Hematopoietic multipotent progenitor cell treated with erythropoietin and hydrocortisone succinate and interleukin-3 and kit ligand, for 15 days (in vitro differentiated cells): ENCODE measurements at places on chromosomes 11 and 22.

DNA sequence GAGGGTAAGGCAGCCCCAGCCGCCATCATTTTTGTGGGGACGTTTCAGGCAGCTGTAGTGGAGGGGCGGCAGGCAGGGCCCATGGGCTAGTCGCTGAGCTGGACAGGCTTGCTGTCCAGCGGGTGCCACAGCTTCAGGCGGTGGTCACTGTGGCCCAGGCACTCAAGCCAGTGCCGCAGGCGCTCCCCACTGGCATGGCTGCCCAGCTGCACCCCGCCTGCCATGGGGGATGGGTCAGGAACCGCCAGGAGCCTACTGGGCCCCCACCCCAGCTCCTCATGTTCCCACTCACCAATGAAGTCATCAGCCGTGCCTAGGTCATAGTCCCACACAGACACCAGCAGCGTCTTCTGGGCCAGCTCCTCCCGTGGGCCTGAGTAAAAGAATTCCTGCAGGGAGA is 6.0 kb downstream of the NDUFV1 start:
- DNase-seq, result no peak

DNA sequence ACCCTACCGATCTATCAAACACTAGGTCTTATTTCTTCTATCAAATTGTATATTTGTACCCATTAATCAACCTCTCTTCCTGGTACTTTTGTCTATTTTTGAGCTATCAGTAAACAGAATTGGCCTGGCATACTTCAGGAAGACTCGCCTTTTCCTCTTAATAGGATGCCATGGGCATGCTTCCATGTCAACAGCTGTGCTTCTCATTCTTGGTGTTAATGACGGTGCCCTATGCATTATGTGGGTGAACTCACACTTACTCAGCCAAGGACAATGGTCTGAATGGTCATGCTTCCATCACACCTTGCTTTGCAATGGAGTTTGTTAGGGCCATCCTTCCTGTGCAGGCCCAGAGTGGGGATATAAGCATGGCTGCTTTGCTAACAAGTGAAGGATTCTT is 521.8 kb downstream of the MIAT start:
- DNase-seq, result no peak

GRCh38 chr11:65129649-65130441 is 4.5 kb downstream of the SYVN1 start:
- DNase-seq, result no peak

DNA sequence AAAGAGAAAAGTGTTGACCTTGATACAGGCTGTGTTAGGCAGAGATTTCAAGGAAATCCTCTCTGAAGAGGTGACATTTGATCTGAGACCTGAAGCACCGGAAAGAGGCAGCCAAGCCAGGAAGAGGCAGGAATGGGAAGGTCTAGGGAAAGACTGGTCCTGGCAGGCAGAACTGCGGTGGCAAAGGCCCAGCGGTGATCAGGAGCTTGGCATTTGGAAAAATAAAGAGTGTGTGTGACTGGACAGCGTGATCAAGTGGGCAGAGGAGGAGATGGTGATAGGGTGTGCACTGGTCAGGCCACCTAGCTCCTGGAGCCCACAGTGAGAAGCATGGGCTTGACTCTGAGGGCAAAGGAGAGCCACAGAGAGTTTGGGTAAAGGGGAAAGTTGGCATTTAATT is 27.2 kb upstream of the GAB4 start:
- DNase-seq, result no peak

- DNase-seq, result no peak
Measured at GRCh38 chr22:43094551-43094950, 5.4 kb upstream of the TTLL1 start.

DNA sequence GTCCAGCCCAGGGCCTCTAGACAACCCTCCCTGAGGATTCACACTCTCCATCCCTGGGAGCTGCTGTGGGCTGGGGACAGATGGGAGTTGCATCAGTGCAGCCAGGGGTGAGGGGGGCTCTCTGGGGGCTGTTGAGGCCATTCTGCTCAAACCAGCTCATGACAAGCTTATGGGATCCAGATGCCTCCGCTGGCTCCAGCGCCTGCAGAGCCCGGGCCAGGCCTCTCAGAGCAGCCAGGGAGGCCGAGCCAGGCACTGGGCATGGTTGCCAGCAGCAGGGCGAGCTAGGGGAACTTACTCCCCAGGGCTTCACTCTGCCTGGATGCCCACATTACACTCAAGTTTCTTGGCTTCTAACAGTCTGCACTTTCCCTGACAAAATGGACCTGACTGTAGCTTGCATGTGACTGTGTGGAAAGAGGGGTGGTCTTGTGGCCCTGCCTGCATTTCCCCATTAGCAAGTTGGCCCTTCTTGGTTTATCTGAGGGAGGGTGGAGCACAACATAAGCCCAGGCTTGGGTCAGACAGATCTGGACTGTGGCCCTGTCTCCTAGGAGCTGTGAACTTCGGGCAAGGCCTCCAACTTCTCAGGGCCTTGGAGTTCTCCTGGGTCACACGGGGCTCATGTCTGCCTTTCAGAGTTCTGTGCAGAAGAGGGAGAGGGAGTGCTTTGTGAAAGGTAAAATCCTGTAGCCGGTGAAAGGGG is 34.5 kb upstream of the CYB5R3 start:
- no peak for DNase-seq

- no peak for DNase-seq
Measured at GRCh38 chr11:120746836-120747609, 235.5 kb downstream of the GRIK4 start.

GRCh38 chr11:19472679-19473078 is 231.9 kb upstream of the E2F8 start:
- no peak for DNase-seq

GRCh38 chr11:99593197-99593596 is 572.4 kb downstream of the CNTN5 start:
- no peak for DNase-seq

DNA sequence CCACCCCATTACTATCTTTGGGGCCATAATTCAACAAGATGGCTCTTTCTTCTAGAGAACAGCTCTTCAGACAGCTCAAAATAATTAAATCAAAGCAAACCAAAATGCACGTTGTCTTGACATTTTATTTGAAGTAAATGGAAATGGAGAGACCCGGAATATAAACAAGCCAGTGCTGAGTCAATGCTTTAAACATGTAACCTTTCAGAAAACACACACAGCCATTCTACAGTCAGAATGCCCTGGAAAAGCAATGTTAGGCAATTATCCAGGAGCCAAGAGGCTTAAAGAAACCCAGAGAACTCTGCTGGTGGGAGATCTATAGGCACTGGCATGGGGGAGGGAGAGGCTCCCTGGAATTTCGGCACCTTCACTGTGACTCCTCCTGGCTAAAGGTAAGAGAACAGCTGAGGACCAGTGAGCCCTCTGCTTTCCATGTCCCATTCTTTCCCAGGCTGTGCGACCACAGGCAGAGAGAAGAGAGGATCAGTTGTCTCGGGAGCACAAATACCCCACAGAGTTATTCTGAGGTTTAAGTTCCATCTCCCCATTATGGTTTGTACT is 254.0 kb upstream of the CCDC90B start:
- DNase-seq, result no peak

DNA sequence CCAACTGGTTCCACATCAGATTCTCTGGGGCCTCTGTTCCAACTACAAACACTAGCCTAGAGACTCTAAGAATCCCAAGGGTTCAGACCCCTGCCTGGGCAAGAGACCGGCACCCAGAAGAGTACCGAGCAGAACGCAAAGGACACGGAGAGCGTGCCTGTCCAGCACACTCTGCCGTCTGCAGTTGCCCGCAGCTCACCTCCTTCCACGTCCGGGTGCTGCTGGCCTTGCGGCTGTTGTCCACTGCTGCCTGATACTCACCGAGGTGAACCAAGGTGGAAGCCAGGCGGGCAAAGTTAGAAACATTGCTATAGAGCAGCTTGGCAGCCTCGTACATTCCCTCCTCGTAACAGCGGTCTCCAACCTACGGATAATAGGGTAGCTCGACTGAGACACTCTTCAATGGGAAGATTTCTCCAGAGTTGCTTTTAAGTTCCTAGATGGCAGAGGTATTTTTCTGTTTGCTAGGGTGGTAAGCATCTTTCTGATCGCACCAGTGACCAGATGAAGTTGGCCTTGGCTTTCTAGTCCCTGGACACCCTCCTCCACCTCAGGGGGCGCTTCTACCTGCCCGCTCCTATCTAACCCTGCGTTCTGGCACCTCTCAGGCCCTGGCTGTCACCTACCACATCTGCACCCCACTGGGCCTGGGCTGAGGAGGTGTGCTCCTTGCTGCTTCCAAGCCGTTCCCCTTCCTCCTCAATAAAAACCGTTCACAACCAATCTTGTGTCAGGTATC is 22.8 kb upstream of the SLC25A1 start:
- DNase-seq, result no peak

DNA sequence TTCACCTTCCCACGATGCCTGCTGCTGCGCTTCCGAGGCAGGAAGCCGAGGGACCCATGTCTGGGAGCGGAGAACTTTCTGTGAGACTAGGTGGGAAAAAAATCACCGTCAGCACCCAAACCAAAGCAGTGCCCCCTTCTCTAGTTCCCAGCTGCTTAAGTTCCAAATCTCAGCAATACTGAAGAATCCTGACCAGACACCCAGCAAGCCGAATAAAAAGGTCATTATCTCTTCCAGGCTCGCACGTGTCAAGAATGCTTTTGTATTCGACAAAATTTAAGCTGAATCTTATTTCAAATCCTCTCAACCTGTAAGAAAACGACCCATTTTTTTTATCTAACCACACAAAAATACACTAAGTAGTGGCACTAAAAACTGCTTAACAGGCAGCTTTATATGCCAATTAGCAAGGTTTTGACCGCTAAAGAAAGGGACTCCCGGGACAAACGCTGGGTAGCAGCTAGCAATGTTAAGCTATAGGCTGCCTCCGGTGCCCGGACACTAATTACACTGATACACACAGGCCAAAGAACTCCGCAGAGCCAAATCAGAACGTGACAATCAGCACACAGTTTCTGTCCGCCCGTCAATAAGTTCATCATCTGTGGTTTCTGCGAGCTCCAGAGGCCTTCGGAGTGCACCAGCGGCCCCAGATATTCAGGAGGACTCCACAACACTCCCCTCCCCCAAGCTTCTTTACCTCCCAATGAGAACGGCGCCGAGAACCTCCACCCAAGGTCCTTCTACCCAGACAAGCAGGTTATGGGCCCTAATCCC is 728 bp downstream of the RPL3 start:
- DNase-seq, result no peak

GRCh38 chr22:28341001-28341400 is 338.6 kb downstream of the TTC28 start:
- no peak for DNase-seq

DNA sequence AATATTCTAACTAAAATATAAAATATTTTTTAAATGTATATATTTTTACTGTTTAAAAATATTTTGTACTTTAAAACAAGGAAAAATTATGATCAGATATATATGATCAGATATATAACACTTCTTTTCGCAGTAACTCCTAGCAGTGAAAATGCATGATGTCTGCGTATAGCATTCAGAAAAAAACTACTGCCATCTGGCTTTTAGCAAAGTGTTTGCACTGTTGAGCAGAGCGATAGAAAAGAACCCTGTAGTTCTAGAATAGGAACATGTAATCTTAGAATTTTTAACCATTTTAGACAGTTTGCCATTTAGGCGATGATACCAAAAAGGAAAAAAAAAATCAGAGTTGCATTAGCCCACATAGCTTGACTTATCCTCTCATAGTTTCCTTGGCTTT is 370.4 kb upstream of the ANO3 start:
- no peak for DNase-seq

GRCh38 chr22:29524442-29525191 is 28.9 kb downstream of the THOC5 start:
- no peak for DNase-seq

- no peak for DNase-seq
Measured at GRCh38 chr22:43441751-43442150, 29.9 kb downstream of the MPPED1 start.

GRCh38 chr22:41555325-41555982 is 5.4 kb upstream of the CSDC2 start:
- no peak for DNase-seq

DNA sequence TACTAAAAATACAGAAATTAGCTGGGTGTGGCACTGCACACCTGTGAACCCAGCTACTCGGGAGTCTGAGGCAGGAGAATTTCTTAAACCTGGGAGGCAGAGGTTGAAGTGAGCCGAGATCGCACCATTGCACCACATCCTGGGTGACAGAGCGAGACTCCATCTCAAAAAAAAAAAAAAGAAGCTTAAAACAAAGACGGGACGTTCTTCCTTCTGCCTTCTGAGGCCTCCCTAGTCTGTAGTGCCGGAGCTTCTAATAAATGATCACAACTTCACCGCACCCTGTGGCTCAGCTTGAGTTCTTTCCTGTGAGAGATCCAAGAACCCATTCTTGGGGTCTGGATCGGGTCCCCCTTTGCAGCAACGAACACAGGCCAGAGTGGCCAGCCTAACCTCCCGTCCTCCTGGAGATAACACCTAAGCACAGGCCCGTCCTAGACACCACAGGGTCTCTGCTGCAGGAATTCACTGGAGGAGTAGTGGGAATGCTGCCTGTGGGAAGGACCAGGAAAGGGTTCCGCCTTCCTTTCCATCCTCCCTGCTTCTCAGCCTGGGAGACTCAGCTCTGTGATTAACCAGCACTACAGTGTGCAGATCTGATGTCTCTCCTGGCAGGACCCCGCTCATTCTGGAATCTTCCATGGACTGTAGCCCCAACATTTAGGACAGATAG is 2.2 kb upstream of the APOBEC3H start:
- DNase-seq, result no peak

- DNase-seq, result no peak
Measured at GRCh38 chr11:65954771-65955170, 6.8 kb upstream of the SART1 start.

DNA sequence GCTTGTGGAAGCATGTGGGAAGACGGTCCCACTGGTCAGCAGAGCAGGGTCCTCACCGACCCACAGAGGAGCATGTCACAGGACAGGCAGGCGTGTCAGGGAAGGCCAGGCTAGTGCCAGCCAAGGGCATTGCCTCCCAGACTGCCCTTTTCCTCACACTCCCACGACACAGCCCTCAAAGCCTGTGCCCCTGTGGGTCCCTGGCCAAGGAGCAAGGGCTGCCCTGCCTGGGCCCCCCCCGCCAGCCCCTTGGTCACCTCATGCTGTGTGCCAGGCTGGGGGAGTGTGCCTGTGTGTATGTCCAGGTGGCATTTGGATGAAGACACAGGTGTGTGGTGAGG is 74.7 kb downstream of the MED15 start:
- no peak for DNase-seq

GRCh38 chr11:58127350-58127749 is 2.0 kb upstream of the OR9I1 start:
- DNase-seq, result no peak

GRCh38 chr11:118049771-118050170 is 27.1 kb upstream of the TMPRSS4 start:
- DNase-seq, result no peak

GRCh38 chr11:115390441-115390840 is 113.8 kb downstream of the CADM1 start:
- DNase-seq, result no peak

- DNase-seq, result no peak
Measured at GRCh38 chr22:43530349-43531201, 118.8 kb downstream of the MPPED1 start.
